Mesothelial cell of epicardium (in vitro differentiated cells): ENCODE measurements at places on chromosomes 3 and 15.

- DNase-seq, result no peak
Observed at GRCh38 chr3:120048355-120049041, 45.7 kb downstream of the GSK3B start.

GRCh38 chr3:182364323-182364722, 429.0 kb upstream of the ATP11B start:
- DNase-seq, result no peak

GRCh38 chr15:57165992-57166391, 210.3 kb upstream of the CGNL1 start:
- no peak for DNase-seq

DNA sequence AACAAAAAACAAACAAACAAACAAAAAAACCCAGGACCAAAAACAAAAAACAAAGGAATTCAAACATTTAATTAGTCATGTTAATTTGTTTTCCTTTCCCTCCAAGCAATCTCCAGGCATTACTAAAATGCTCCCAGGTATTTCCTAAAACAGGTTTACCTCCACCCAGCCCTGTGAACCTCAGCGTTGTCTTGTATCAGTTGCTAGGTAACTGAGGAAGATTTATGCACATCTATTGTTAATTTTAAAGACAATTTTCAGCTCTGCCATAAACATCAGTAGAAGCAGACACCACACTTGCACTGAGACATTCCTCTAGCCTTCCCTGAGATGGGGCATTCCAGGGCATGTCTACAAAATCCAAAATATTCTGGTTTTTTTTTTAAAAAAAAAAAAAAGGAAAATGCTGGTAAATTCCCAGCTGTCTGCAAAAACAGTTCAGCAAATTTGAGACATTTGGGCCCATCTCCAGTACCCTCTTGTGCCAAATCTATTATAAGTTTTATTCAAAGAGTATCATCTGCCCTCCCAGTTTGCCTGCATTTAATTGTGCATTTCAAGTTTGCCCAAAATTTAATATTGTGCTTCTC, 227.6 kb downstream of the ADAMTS9 start:
- DNase-seq, result no peak

- no peak for DNase-seq
Observed at GRCh38 chr3:114299421-114299820, 5.6 kb downstream of the TIGIT start.

DNA sequence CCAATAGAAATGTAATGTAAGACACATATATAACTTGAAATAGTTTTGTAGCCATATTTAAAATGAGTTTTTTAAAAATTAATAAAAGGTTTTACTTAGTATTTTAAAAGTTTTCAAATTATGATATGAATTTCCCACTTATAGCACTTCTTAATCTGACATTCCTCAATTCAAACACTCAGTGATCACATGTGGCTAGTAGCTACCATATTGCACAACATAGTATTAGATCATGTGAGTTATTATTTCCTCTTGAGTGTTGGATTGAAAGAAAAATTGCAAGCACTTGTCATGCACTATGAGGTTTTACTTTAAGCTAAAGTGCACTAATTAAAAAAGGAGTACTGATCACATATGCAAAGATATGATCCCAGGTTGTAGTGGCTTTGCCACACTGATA, 453.4 kb upstream of the ROBO2 start:
- no peak for DNase-seq

DNA sequence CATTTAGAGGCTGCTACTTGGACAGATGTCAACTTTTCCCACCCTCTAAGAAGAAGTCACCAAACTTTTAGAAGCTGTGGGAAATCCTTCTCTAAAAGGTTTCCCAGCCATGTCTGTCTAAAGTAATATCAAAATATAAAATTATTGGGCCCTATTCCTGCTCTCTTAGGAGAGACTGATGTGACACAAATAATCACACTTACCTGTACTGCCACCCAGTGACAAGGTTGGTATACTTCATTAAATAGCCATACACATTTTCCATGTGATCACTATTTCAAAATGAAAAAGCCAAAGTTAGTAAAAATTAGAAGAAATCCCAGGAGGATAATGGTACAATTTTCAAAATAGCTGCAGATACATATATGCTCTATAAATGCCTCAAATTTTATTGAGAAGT, 12.6 kb downstream of the OSBPL11 start:
- no peak for DNase-seq

- DNase-seq, result no peak
Observed at GRCh38 chr3:129474984-129475804, 35.2 kb downstream of the IFT122 start.

GRCh38 chr15:86275361-86275760, 195.7 kb downstream of the AGBL1 start:
- no peak for DNase-seq

DNA sequence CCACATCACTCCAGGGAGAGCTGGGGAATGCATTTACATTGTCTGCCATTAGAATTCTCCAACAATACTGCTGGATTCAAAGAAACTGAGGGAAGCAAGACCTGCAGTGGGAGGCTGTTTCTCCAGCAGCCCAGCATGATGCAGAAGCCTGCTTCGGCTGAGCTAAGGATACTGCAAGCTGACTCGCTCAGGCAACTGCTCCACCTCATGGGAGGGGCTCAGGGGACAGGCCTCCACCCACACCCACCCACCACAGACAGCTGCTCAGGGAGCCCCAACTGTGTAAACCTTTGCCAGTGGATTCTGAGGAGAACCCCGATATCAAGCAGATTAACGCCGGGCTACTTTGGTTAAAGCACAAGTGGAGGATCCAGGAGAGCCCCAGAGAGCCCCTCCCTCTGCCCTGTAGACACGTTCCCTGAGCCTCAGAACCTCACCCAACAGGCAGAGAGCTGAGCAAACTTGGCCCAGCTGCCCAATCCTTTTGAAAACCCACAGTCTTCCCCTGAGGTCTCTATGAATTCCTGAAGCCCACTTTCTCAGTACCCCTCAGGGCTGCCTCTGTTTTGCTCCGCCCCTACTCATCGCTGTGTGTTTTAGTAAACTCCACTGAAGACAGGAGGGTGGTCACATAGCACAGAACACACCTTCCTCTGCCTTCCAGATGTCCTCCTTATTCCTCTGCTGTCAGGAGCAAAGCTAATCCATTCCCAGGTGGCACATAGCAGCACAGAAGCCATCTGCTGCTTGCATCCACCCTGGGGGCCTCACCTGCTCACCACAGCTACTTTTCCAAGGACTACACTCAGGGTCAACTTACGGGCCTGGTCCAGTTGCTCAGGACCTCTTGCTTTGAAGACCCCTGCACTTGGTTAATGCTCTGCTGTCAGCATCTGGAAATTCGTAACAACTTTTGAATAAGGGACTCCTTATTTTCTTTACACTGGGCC, 269.0 kb downstream of the ABHD5 start:
- DNase-seq, result no peak

DNA sequence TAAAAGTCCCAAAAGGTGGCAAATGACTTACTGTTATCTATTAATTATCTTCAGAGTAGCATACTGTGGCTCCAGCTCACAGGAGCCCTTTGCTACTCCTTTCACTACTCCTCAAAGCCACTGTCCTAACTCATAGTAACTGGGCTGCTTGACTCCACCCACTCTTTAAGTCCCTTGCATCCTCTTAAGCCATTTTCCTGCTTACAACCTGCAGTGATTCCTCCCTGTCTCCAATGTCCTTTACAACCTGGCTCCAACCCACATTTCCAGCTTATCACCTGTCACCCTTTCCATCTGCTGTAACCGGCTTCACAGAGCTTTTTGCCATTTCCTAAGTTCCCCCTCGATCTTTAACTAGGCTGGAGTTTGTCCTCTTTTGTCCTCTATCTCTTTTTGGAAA, 388.1 kb downstream of the FGF12 start:
- DNase-seq, result no peak

- DNase-seq, result no peak
Observed at GRCh38 chr3:51379746-51380455, 5.2 kb upstream of the MANF start.

- no peak for DNase-seq
Observed at GRCh38 chr3:125150525-125151441, 61.8 kb downstream of the SLC12A8 start.

DNA sequence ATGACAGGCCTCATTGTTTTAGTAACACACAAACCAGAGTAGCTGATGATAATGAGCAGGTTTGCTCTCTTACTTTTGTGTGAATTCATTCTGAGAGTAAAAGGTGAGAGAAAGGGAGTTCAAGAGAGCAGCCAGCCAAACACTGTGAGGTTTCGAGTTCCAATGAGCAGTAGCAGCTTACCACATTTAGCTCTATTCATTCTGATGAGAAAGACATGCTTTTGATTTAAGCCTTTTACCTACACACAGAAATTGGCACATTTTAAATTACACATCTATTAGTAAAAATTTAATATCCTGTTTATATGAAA, 28.0 kb downstream of the GLDN start:
- DNase-seq, result no peak

GRCh38 chr15:71334873-71335272, 219.6 kb downstream of the THSD4 start:
- DNase-seq, result no peak

- DNase-seq, result no peak
Observed at GRCh38 chr15:26926081-26926480, 44.9 kb upstream of the GABRG3 start.

GRCh38 chr3:143597774-143598652, 250.3 kb downstream of the SLC9A9 start:
- no peak for DNase-seq

DNA sequence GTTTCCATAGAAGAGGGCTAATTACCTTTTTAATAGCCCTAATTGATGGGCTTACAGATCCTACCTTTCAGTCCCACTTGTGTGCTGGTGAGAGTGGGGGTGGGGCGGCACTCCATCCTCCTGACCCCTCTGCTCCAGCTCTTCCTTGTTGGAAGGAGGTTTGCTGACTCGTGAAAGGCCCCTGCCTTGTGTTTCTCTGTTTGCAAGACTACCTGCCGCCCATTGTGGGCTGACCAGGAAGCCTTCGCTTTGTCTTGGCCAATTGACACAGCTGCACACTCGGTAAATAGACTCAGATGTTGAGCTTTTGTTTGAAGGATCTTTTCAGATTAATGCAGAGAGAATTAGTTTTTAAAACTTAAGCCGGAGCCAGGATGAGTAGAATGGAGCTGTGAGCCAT, 197.3 kb upstream of the HES1 start:
- no peak for DNase-seq
